Fibroblast of skin of left quadriceps (primary cell): ENCODE measurements at places on chromosomes 3 and 15.

DNA sequence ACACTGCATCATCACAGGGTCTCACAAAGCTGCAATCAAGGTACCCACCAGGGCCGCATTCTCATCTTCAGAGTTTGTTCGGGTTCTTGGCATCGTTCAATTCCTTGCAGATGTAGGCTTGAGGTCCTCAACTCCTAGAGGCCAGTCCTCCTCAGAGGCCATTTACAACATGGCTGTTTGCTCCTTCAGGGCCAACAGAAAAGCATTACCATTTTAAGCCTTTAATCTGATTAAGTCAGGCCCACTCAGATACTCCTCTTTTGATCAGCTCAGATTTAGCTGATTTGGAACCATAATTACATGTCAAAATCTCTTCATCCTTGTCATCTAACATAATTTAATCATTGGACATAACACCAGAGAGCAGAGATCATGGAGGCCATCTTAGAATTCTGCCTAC is 55.4 kb downstream of the BFSP2 start:
- no peak for DNase-seq

- DNase-seq: no peak
These were observed 27.1 kb upstream of the PIK3CB start for GRCh38 chr3:138861798-138862197.

DNA sequence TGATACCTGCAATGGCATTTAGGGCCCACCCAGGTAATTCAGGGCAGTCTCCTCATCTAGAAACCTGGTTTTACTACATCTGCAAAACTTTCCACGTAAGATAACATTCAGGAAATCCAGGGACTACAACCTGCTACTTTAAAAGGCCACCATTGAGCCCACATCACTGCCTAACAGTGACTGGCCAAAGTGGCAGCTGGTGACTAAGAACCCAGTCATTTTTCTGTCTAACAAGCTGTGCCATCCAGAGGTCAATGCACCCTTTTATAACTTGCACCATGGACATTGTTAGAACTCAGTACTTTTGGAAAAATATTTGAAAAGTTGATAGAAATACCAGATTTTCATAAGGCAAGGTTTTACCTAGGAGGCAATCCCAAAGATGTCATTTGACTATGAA is 492.4 kb downstream of the OTOL1 start:
- no peak for DNase-seq

DNA sequence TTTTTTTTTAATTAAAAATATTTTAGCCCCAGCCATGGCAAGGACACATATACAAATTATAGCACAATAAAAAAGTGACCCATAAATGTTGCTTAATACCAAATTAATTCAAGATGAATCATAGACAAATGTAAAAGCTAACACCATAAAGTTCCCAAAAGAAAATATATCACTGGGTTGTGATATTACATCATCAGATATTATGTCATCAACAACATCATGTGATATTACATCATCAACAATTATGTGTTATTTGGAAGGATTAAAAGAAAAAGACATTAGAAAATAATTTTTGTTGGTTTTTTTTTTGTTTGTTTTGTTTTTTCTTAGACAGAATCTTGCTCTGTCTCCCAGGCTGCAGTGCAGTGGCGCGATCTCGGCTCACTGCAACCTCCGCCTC is 34.5 kb upstream of the ABHD10 start:
- no peak for DNase-seq

DNA sequence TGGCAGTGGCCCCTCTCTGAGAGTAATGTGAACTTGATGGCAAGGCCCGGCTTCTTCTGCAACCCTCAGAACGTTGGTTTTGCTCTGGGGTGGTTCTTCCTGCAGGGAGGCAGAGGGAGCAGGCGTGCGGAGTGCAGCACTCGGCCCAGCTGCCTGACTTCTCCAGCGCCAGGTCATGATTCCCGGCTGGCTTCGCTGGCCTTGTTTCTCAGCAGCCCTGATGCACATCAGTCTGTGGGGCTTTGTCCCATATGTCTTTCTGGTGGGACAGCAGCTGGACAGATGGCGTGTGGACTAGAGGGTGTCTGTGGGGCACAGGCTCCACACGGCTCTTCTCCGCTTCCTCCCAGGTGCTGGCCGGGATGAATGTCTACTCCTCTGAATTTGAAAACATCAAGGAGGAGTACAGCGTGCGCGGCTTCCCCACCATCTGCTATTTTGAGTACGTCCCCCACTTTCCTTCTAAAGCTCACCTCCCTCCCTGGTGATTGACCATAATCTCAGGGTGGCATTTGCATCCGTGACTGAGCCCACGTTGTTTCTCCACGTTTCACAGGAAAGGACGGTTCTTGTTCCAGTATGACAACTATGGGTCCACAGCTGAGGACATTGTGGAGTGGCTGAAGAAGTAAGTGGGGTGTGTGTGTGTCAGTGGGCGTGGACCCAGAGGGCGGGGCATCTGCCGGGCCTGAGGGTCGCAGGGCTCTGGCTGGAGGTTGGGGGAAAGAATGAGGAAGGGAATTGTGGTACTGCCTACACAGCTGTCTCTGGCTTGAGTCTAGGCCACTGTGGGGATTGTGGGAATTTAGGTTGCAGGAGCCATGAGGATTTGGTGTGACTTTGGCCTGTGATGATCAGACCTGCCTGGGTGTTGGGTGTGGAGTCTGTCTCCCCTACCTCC is 57.1 kb downstream of the PDIA5 start:
- no peak for DNase-seq

GRCh38 chr3:186167646-186168395 is 58.9 kb upstream of the ETV5 start:
- no peak for DNase-seq

GRCh38 chr15:33068511-33068990 is 126.0 kb downstream of the FMN1 start:
- DNase-seq: no peak

GRCh38 chr3:69329892-69330291 is 56.0 kb downstream of the FRMD4B start:
- DNase-seq: peak; percentile 39
